ENCODE measurements at places on chromosomes 12 and 14. TPM values are rescaled to one million over a fixed set of nuclear protein-coding genes. Genes with fewer than 3 reads are reported as not detected.

Gene SOCS2
- total RNA-seq: 27.9 TPM

- H3K27me3 ChIP-seq: no peaks in the 10 kb centered on the region
- H3K4me1 ChIP-seq: no peaks in the 10 kb centered on the region
- no peak overlapping the region for H3K4me3 ChIP-seq
- H3K36me3 ChIP-seq: no peaks in the 10 kb centered on the region
Measured at GRCh38 chr12:29893002-29893401, 109.3 kb upstream of the TMTC1 start.

Gene PMEL
- not detected for total RNA-seq

Gene ANKRD52
- 31.5 TPM for total RNA-seq

GRCh38 chr12:2944401-2945047 is 14.7 kb upstream of the TEAD4 start:
- DNase-seq: no peak
- peaks cover 23% of the 10 kb centered on the region for H3K36me3 ChIP-seq
- H3K27me3 ChIP-seq: no peaks in the 10 kb centered on the region
- no peak overlapping the region for H3K4me3 ChIP-seq
- H3K27ac ChIP-seq: no peak overlapping the region

- no peaks in the 10 kb centered on the region for H3K27me3 ChIP-seq
- DNase-seq: no peak
- H3K27ac ChIP-seq: no peak overlapping the region
- no peak overlapping the region for H3K4me3 ChIP-seq
Measured at GRCh38 chr12:94299846-94300245, 151.5 kb downstream of the PLXNC1 start.

DNA sequence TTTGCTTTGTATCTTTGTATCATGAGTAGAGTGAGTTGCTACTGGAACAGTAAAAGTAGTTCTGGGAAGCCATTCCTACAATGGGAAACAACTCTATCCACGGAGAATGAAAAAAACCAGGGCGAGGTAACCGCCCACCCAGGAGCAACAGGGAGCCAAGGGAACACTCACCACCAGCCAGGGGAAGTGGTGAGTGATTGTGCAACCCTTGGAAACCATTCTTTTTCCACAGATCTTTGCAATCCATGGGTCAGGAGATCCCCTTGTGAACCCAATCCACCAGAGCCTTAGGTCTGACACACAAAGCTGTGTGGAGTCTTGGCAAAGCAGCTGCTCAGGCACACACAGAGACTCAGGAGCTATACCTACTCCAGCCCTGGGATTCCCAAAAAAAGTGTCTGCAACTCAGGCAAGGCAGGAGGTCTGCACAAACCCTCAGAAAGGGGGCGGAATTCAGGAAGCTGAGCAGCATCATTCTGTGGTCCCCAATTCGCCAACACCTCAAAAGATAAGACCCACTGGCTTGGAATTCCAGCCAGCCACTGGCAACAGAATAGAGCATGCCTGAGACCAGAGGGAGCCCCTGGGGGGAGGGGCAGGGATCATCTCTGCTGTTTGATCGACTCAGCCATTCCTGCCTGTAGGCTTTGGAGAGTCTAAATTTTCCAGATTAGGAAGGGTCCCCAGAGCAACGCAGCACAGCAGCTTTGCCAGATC is 52.1 kb upstream of the PPFIA2 start:
- H3K36me3 ChIP-seq: no peaks in the 10 kb centered on the region
- no peak for DNase-seq
- H3K4me1 ChIP-seq: no peaks in the 10 kb centered on the region

Gene CAPZA3
- total RNA-seq: not detected
